ENCODE measurements at places on chromosomes 3 and 15.
A peak's percentile ranks its signal among the peaks of the same experiment; 100 is the strongest.

DNA sequence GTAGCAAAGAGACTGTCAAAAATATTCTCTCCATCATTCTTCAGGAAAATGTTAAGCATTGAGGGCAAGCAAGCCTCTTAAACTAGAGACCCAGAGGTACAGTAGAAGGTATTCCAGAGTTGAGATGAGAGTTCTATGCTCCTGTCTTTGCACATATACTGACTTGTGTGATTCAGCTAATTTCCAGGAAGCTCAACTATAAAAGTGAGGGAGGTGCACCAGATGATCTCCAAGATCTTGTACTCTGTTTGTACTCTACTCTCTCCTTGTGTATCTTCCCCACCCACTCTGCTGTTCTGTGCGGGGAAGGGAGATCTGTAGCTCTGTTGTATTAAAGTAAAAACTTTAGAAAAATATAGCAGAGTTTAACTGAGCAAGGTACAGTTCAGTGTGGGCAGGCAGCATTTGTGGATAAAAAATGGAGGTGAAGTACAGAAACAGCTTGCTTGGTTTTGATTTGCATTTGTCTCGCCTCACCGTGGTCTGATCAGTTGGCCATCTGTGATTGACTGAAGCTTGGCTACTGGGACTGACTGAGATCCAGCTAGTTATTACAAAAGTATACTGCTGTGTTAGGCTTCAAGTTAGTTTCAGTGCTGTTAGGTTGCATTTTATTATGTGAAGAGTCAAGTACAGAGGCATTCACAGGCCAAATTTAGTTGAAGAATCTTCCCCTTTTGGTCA, 463.1 kb upstream of the GOLIM4 start:
- no peak for DNase-seq

- no peak for DNase-seq
Observed at GRCh38 chr3:10106919-10107318, 1.1 kb downstream of the FANCD2OS start.

DNA sequence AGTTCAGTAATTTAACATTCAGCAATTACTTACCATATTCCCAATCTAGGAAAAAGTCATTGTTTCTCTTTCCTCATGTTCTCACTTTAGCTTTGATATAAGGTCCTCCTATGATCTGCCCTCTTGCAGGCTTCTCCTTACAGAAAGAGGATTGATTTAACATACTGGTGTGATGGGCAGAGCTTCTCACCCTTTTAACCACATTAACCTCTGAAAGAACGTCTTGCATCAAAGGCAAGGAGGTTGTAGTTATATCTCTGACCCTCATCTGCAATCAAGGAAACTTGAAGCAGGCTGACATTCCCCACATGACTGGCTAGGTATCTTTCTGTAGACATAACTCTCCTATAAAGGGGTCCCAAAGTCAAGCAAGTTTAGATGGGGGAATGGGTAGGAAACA, 39.5 kb downstream of the BTLA start:
- no peak for DNase-seq

GRCh38 chr3:176623468-176624150, 573.7 kb downstream of the TBL1XR1 start:
- DNase-seq = no peak

DNA sequence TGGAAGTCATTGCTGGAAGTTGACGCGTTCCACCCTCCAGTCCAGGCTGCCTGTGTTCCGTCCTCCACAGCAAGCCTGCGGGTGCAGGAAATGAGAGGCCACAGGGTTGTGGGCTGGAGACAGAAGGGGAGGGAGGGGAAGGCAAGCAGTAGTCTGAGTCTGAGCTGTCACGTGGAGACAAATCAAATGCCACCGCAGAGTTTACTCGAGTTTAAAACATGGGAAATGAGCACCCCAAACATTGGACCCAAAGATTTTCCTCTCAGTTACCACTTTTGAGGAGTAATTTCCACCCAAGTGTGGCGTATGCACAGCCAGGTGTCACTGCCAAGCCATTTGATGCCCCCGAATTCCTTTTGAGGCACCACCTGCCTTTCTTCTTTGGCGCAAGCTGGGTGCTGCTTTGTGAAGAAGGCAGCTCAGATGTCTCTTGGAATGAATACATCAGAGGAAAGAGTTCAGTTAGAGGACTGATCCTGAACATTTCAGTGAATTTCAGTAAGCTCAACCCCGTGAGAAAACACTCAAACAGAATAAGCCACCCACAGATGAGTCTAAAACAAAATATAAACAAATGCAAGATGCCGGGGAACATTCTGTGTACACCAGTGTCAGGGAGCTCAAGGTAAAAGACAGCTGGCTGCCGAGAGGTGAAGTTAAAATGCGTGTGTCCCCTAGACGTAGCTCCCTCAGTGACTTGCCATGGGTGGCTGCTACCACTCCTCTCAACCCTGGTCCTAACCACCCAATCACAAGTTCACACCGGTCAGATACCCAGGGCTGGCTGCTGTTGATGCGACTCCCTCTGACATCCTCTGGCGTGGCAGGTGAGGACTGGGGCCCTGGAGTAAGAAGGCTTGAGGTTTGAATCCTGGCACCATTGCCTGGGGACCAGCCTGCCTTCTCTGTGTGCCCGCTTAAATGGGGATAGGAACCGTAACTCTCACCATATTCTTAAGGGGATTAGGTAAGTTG, 203.8 kb downstream of the UACA start:
- DNase-seq = no peak

DNA sequence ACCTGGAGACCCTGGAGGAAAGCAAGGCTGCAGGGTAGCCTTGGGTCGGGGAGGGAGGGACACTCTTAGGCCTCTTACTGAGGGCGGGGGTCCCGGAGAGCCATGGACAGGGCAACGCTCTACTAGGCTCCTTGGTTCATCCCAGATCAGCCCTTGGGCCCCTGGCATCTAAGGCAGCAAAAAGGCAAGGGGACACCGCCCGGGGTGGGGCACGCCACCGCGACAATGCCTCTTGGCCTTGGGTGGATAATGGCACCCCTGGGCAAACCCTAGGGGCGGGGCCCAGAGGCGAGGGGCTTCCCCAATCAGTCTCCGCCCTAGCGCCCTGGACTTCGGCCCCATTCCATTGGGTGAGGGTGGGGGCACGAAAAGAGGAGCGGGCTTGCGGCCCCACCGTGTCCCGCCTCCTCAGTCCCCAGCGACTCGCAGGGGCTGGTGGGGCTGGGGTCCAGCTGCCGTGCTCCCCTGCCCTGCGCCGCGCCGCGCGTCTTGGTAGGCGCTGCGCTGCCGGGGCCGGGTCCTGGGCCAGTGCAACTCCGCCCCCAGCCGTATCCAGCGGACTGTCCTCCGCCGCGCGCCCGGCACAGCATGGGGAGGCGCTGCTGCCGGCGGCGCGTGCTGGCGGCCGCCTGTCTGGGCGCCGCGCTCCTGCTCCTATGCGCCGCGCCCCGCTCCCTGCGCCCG, at the start of gene CHST13:
Gene CHST13, plus strand, starts transcription at position 411 of the 684 bp plus-strand sequence. Its CDS starts 178 bp downstream, at position 589.
- no peak for DNase-seq

- no peak for DNase-seq
Observed at GRCh38 chr15:70023064-70023768, 74.5 kb downstream of the TLE3 start.

GRCh38 chr3:126509597-126510307, 7.8 kb downstream of the UROC1 start:
- DNase-seq = no peak

DNA sequence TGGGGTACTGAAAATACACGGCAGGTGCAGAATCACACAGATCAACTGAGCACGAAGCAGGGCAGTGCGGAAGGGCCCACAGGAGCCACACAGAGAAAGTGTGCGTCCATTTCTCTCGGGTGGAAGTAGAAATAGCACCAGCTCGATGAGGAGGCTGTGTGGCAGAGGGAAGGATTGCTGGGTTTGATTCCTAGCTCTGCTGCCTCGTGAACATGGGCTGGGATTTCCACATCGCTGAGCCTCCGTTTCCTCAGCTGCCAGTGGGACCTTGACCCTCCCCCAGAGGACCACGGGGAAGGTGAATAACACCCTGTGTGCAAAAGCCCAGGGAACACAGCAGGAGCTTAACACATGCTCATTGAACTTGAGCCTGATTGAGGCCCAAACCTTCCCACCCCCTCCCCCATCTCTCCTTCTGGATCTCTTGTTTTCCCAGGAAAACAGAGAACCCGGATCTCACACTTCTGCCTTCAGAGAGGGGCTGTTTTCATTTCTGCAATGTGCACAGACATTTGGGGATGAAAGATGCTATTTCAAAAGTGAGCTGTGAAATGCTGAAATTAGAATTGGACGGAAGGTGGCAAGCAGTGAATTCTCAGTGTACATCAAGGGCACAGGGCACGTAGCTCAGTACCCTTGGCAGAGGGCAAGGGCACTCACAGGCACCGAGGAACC, 38.4 kb downstream of the ABTB1 start:
- peak; percentile 2 for DNase-seq

DNA sequence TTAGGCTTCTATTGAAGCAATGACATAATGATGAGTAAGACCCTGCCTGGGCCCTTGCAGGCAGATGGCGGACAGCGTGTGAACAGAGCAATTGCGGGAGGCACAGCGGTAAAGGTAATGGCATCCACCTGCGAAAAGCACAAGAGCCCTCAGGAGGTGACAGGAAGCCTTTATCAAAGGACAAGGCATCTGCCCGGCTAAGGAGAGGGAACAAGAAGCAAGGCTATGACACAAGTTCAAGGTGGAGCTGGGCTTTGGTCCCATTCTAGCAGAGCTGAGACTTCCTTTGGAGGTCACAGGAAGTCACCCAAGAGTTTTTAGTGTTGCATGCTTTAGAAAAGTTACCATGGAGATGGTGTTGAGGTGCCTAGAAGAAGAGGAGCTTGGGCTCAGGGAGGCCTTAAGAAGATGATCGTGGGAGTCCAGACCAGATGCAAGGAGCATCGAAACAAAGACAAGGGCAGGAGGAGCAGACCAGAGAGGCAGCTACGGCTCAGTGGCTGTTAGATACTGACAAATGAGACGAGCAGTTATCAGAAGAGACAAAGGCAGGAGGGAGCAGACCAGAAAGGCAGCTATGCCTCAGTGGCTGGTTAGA, 34.5 kb downstream of the OSBPL10 start:
- no peak for DNase-seq

- no peak for DNase-seq
Observed at GRCh38 chr3:59245300-59245858, 195.6 kb upstream of the CFAP20DC start.

DNA sequence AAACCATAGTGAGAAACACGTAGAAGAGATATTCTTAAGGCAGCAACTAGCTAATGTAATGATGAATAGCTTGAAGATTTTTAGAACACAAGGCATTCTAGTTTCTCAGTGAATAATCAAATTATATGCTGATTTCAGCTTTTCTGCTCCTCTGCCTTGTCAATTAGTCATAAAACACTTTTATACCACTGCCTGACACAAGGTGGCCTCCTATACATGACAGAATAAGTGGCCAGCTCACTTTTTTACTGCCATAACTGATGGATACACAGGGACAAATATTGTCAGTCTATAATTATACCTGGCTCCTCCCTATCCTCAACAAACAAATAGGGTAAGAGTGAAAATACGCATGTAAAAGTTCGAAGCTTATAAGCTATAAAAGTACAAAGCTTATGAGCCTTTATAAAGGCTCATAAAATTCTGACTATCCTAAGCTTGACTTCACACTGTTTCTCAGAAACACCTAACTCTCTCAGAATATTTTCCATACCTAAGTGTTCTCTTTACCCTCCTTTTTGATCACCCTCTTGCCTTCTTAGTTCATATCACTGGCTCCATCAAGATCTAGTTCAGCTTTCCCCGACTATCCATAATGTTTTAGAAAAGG, 81.6 kb downstream of the HERC1 start:
- DNase-seq = no peak

DNA sequence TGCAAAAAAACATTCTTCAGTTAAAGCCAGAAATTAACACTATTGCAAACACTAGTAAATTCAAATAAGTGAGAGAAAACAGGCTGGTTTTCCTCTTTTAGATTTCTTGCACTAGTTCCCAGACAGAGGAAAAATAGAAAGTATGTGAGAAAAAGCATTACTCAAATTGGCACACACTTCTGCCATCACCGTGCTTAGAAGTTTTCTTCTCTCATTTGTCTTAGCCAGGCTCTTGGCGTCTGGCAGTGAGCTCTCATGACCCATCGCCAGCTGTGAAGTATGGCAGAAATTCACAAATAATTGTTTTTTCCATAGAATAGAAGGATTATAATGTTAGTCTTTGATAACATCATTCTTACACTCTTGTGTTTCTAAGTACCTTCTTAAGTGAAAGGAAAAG, 515.9 kb downstream of the GBE1 start:
- no peak for DNase-seq

- no peak for DNase-seq
Observed at GRCh38 chr3:38149708-38150107, 11.2 kb downstream of the MYD88 start.

DNA sequence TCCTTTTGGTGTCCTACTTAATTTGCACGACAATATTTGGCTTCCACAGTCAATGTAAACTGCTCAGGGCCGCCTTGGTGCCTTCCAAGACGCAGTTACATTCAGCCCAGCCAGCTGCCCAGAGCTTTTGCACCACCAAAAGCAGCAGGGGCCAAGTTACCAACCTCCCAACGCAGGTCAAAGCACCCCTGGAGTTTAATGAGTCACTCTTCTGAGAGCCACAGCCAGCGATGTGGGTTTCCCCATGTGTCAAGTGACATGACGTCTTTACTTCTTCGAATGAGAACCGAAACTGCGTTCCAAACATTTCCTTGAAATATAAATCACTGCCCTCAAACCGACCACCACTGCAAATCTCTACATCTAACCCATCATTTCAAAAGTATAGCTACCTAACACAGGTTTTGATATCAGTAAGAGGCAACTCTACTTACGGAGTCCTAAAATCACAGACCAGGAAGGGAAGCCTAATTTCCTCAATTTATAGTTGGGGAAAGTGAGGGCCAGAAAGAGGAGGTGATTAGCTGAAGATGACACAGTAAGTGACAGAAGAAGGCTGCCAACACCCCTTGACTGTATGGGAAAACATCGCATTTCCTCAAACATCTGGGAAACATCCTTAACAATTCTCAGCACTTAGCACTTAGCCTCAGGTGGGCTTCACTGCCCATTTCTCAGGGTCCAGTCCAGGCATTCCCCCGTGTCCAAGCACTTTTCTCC, 24.5 kb downstream of the MB21D2 start:
- no peak for DNase-seq

DNA sequence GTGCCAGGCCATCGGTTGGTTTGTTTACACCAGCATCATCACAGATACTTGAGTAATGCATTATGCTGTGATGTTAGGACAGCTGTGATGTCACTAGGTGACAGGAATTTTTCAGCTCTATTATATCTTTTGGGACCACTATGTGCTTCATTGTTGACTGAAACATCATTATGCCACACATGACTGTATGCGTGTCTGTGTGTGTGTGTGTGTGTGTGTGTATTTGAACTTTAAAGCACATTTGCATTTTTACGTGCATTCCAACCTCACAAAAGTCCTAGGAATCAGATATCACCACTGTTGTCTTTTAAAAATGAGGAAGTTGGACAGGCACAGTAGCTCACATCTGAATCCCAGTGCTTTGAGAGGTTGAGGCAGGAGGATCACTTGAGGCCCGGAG, 223.0 kb downstream of the TBL1XR1 start:
- no peak for DNase-seq

GRCh38 chr15:58229297-58229768, 91.2 kb downstream of the AQP9 start:
- DNase-seq = no peak

DNA sequence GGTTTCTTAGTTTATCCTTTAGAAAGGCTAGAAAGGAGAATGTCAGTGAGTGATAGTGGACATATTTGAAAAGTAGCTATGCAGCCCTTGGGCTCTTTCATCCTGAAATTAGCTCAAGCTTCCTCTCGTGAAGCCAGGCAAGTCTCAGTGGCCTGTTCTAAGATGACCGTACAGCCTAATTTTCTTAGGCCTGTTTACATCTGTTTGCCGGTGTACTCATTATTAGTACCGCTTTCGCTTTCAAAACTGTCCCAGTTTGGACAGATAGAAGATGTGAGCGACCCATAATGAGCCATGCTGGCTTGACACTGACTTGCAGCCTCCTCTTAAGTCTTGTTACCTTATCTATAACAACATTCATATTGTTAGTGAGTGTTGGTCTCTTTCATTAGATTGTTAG, 5.7 kb upstream of the ARL14 start:
- no peak for DNase-seq

All from left forelimb (tissue), 1 donor.